ENCODE measurements at places on chromosomes 12 and 14. TPM values are rescaled to one million over a fixed set of nuclear protein-coding genes. Genes with fewer than 3 reads are reported as not detected.

Gene EID3
- total RNA-seq: 0.49 TPM

Gene ASIC1
- 2.2 TPM for total RNA-seq

Gene SERPINA12
- not detected for total RNA-seq

Gene BMP4
- total RNA-seq: 6.1 TPM

Gene KCNC2
- total RNA-seq: not detected

Gene CDKN3
- total RNA-seq: 4.7 TPM

Gene KRT77
- not detected for total RNA-seq

Gene PTPN21
- 30.8 TPM for total RNA-seq

Gene SERPINA9
- total RNA-seq: not detected

Gene PMCH
- total RNA-seq: not detected

Gene RNFT2
- total RNA-seq: 1.0 TPM

Gene CARMIL3
- 0.08 TPM for total RNA-seq

Gene DPPA3
- total RNA-seq: not detected

Gene NTF3
- total RNA-seq: 0.78 TPM

Gene KCNH3
- total RNA-seq: 0.27 TPM

Gene EXD2
- 17.0 TPM for total RNA-seq

Gene LIN7A
- 13.7 TPM for total RNA-seq

Gene TSPAN19
- 0.49 TPM for total RNA-seq

Gene ZBTB1
- total RNA-seq: 22.3 TPM

Gene TESPA1
- 0.70 TPM for total RNA-seq

Gene CDCA3
- 1.2 TPM for total RNA-seq

Gene SALL2
- 4.9 TPM for total RNA-seq

Gene TBPL2
- not detected for total RNA-seq

Gene RPS6KL1
- 19.1 TPM for total RNA-seq

Gene SDR9C7
- not detected for total RNA-seq

Gene CCDC175
- not detected for total RNA-seq

Gene ADAM21
- 0.38 TPM for total RNA-seq

Gene TAS2R7
- not detected for total RNA-seq

Gene PPP1R12A
- total RNA-seq: 43.9 TPM

Gene ANKS1B
- total RNA-seq: 2.3 TPM

Gene MYF5
- total RNA-seq: not detected

Gene LALBA
- total RNA-seq: not detected

Gene FGF6
- not detected for total RNA-seq

Gene REP15
- total RNA-seq: 8.2 TPM

Gene CLEC7A
- 3.1 TPM for total RNA-seq

Gene RPL10L
- not detected for total RNA-seq

Gene SLC39A5
- not detected for total RNA-seq

Gene B4GALNT3
- total RNA-seq: 36.6 TPM
